ENCODE measurements at places on chromosomes 3 and 15. TPM values are rescaled to one million over a fixed set of nuclear protein-coding genes. Genes with fewer than 3 reads are reported as not detected.

The USP3 gene
- 57.5 TPM for total RNA-seq

The FANCD2OS gene
- total RNA-seq: not detected

DNA sequence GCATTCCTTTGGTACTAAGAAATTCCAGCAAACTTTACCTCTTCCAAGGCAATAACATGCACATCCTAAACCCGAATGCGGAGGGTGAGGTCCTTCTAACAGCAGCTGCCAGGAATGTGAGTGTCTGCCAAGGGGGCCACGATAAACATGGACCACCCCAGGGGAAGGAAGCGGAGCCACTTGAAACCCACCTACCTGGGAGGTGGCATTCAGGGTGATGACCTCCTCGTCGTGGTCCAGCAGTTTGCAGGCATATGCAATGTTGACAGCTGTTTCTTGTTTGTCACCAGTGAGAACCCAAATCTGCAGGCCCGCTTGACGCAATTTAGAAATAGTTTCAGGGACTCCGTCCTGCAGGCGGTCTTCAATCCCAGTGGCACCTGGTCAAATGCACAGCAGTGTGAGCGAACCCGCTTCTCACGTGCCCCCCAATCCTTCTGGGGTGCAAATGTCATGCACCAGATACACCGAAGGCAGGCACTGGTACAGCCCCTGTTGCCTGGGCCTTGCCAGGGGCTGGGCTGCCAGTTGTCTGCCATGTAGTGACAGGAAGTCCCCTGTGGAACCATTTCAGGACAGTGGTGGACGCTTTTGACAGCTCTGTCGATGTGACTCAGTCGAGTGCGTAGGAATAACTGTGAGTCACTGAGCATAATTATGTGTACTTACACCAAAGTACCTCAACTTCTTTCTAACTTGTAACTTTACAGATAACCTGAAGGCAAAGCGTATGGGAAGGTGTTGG, 161.2 kb downstream of the ATP10A start:
- no peak overlapping the region for H3K4me3 ChIP-seq
- H3K27me3 ChIP-seq: peaks cover 26% of the 10 kb centered on the region
- H3K27ac ChIP-seq: no peak overlapping the region
- H3K36me3 ChIP-seq: no peaks in the 10 kb centered on the region

DNA sequence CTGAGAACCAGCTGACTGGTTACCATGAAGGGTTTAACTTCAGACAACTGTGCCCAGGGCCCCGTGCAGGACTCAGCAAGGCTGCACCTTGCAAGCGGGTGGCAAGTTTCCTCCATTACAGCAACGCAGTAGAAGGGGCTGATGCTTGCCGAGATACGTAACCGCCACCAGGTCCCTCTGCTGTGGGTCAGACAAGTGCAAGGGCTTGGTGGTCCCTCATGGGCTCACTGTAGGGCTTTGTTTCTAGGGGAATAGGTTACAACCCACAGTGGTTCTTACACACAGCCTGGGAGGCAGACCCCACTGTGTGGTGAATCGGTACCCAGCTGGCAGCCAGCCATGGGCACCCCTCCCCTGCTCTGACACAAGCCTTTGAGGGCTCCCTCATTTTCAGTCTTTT, 15.5 kb upstream of the SNRPA1 start:
- H3K27ac ChIP-seq: no peak overlapping the region
- H3K27me3 ChIP-seq: no peaks in the 10 kb centered on the region
- no peak for DNase-seq

DNA sequence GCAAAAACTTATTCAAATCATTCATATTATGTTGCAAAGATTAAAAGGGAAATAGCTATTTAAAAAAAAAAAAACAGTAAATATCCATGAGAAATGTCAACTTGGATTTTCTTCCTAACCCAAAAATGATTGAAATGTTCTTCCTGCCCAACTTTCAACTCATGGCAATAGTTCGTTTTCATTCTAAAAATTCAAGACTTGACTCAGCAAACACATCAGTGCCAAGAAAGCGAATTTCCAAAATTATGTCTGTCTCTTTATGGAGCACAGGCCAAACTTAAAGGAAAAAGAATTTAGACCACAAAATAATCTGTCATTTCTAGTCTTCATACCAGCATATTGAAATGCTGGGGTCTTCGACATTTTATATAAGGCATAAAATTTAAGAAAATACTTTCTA, 63.7 kb downstream of the MAGI1 start:
- no peaks in the 10 kb centered on the region for H3K36me3 ChIP-seq
- H3K4me1 ChIP-seq: no peaks in the 10 kb centered on the region
- no peaks in the 10 kb centered on the region for H3K27me3 ChIP-seq
- H3K27ac ChIP-seq: no peak overlapping the region

DNA sequence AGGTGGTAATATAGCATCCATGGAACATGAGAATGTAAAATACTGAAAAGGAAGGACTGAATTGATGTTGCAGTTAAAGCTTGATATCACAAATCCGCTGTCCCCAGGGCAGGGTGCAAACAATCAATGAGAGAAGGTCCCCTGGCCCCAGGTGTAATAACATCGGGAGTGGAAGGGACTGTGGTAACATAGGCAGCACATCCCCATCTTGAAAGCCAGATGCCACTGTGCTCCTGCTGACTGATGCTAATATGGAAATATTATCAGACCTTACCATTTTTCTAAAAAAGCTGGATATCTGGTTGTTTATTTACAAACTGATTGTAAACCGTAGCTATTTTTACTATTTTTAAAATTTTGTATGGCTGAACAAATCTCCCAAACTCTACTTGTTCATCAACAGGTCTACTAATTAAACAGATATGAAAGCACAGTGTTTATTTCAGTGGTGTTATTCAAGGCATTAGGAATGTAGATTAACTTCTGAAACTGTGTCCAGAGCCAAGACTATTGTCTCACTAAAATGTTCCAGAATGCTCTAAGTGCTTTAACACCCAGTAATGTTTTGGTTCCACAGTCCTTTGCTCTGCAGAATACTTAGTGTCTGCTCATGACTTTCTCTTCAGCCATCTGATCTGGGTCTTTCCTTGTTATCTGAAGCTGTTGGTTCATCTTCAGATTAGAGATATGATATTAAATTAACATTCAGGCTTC, 386.0 kb upstream of the RARB start:
- H3K4me1 ChIP-seq: no peaks in the 10 kb centered on the region
- no peaks in the 10 kb centered on the region for H3K27me3 ChIP-seq
- no peaks in the 10 kb centered on the region for H3K36me3 ChIP-seq
- H3K27ac ChIP-seq: no peak overlapping the region
- no peak overlapping the region for H3K4me3 ChIP-seq

DNA sequence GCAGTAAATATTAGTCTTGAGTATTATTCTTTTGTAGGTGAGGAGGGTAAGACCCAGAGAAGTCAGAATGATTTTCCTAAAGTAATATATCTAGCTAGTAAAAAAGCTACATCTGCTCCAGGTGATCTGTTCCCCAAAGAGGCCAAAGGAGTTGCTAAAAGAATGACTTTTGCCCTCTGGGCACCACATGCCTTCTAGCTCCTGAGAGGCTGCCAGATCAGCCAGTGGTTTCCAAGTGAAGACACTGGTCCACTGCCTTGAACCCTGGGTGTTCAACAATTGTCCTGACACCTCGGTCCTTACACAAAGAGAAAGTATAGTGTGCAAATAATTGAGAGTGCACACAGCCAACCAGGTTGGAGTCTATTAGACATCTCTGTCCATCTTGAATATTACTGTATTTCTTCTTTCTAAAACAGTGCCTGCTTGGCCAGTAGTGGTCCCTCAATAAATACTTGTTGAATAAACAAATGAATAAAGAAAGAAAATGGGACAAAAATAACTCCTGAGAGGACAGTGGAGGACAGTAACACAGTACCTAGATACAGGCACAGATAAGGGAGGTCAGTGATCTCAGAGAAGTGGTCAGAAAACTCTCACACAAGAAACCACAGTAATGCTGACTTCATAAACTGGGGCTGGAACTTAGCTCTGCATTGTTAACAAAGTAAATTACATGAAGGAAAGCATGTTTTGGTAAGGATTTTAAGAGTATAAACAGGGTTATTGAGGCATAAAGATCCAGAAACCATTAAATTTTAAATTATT, 56.6 kb upstream of the CSTA start:
- no peak overlapping the region for H3K4me3 ChIP-seq
- no peak for DNase-seq
- no peaks in the 10 kb centered on the region for H3K36me3 ChIP-seq

GRCh38 chr3:144109944-144110343, 138.3 kb downstream of the DIPK2A start:
- H3K4me3 ChIP-seq: no peak overlapping the region
- no peaks in the 10 kb centered on the region for H3K36me3 ChIP-seq
- no peak overlapping the region for H3K27ac ChIP-seq
- no peaks in the 10 kb centered on the region for H3K27me3 ChIP-seq

- H3K4me3 ChIP-seq: no peak overlapping the region
- H3K27me3 ChIP-seq: no peaks in the 10 kb centered on the region
- no peaks in the 10 kb centered on the region for H3K4me1 ChIP-seq
- no peak overlapping the region for H3K27ac ChIP-seq
- no peaks in the 10 kb centered on the region for H3K36me3 ChIP-seq
- no peak for DNase-seq
Measured at GRCh38 chr15:91335702-91336101, 235.6 kb downstream of the SV2B start.

DNA sequence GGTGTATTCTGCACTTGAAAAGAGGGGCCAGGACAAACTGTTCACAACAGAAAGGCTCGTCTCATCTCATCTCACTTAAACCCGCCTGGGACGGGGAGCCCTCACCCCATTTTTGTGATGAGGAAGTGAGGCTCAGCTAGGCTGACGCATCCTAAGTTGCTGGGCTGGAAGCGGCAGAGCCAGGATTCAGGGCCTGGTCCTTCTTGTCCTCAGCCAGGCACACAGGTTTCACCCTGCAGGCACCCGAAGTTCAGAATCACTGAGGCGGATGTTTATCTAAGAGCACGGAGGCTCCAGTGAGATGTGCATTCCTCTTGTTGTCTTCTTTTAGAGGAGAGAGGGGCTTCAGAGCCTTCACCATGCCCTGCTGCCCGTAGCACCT, 51.1 kb upstream of the PLXNA1 start:
- DNase-seq: no peak
- H3K4me1 ChIP-seq: 0 out of 2 replicates have a peak, but pooled peaks cover 9% of the 10 kb centered on the region
- no peaks in the 10 kb centered on the region for H3K27me3 ChIP-seq
- H3K27ac ChIP-seq: no peak overlapping the region
- H3K4me3 ChIP-seq: no peak overlapping the region
- H3K36me3 ChIP-seq: no peaks in the 10 kb centered on the region

Data from PC-9 (cell line).